Upper lobe of left lung (tissue), 6 donors: ENCODE measurements at places on chromosomes 3 and 15. TPM values are rescaled to one million over a fixed set of nuclear protein-coding genes. Genes with fewer than 3 reads are reported as not detected.

The GP9 gene
- 0.47 TPM for total RNA-seq

The LINGO1 gene
- total RNA-seq: 0.84 TPM

The STRIT1 gene
- not detected for total RNA-seq

The CIDEC gene
- total RNA-seq: not detected

The PP2D1 gene
- total RNA-seq: not detected

- no peak for DNase-seq
Observed at GRCh38 chr3:39101022-39101689, 6.3 kb downstream of the GORASP1 start.

GRCh38 chr15:48427960-48428547 is 96.8 kb downstream of the DUT start:
- no peak for DNase-seq

- DNase-seq: peak; percentile 34
Observed at GRCh38 chr15:28876131-28876844, 9.5 kb upstream of the APBA2 start.

DNA sequence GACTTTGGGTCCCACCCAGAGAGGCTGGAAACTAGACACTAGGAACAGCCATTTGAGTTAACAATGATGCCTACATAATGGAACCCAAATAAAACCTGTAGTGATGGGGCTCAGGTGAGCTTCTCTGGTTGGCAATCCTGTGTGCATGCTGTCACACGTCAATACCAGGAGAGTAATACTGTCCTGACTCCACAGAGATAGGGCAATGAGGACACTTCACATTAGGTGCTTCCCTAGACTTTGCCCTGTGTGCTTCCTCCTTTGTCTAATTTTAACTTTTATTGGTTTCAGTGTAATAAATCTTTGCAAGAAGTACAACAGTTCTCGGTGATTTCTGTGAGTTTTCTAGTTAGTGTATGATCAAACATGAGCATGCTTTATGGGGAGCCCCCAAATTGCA is 281.8 kb upstream of the ARRDC4 start:
- no peak for DNase-seq

GRCh38 chr3:151210676-151211381 is 7.8 kb upstream of the GPR171 start:
- DNase-seq: no peak
